ENCODE measurements at places on chromosomes 16 and 17. TPM values are rescaled to one million over a fixed set of nuclear protein-coding genes. Genes with fewer than 3 reads are reported as not detected.

The CCL16 gene
- not detected for total RNA-seq

The ACSM5 gene
- total RNA-seq, result not detected

The KCTD11 gene
- 48.4 TPM for total RNA-seq

The CBX2 gene
- total RNA-seq, result 3.9 TPM

The CFAP52 gene
- total RNA-seq, result not detected

The COPZ2 gene
- total RNA-seq, result 3.1 TPM

The TBC1D3L gene
- 4.2 TPM for total RNA-seq

The CDRT4 gene
- 5.9 TPM for total RNA-seq

The NGFR gene
- 3.2 TPM for total RNA-seq

The GNGT2 gene
- not detected for total RNA-seq

The ZDHHC1 gene
- total RNA-seq, result 5.3 TPM

The NDRG4 gene
- total RNA-seq, result 3.5 TPM

The EIF4A3 gene
- 85.4 TPM for total RNA-seq

The SMPD3 gene
- total RNA-seq, result not detected

The TBC1D3 gene
- not detected for total RNA-seq

The RNF157 gene
- 0.07 TPM for total RNA-seq

The PRKCB gene
- total RNA-seq, result not detected

The PIGQ gene
- total RNA-seq, result 25.6 TPM

The SLX4 gene
- total RNA-seq, result 4.5 TPM

All from airway epithelial cell (primary cell).